ENCODE measurements at places on chromosomes 6 and 20.
A peak's percentile ranks its signal among the peaks of the same experiment; 100 is the strongest.

DNA sequence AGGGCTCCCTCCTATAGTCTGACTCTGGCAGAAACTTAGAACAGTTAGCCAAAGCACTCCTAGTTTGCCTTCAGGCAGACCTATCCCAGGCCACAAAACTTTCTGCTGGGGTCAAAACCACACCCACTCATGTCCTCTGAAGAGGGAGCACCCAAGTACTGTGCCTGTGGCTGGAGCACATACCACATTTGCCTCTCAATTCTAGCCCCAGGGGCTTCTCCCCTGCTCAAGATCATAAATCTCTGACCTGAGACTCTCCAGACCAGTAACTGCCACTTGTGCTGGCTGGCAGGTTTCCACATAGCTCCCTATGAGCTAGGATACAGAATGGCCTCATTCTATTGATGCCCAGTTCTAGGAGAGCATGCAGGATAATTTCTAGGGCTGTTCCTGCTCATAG, 781.0 kb downstream of the EYS start:
- H3K4me3 ChIP-seq: no peak overlapping the region
- no peak overlapping the region for H3K27ac ChIP-seq
- H3K27me3 ChIP-seq: no peaks in the 10 kb centered on the region

- H3K27ac ChIP-seq: no peak overlapping the region
- H3K4me1 ChIP-seq: no peaks in the 10 kb centered on the region
- H3K27me3 ChIP-seq: no peaks in the 10 kb centered on the region
- no peaks in the 10 kb centered on the region for H3K36me3 ChIP-seq
- DNase-seq: no peak
These were observed 11.0 kb upstream of the KHDC1L start for GRCh38 chr6:73236144-73236750.

- peak; percentile 89 for DNase-seq
- no peaks in the 10 kb centered on the region for H3K36me3 ChIP-seq
- peak within 1 kb of the TSS; percentile 92 for H3K27ac ChIP-seq
- peak within 1 kb of the TSS; percentile 93 for H3K4me3 ChIP-seq
These were observed at the start of gene EHMT2 for GRCh38 chr6:31897612-31898382. TSS of gene EHMT2 (minus strand) at chr6:31897698. CDS start at chr6:31897677, 21 bp downstream.

- no peaks in the 10 kb centered on the region for H3K27me3 ChIP-seq
- H3K36me3 ChIP-seq: no peaks in the 10 kb centered on the region
- DNase-seq: no peak
- H3K4me3 ChIP-seq: no peak overlapping the region
These were observed 70.9 kb downstream of the SCAND1 start for GRCh38 chr20:35883336-35883777.

- H3K27me3 ChIP-seq: no peaks in the 10 kb centered on the region
- DNase-seq: no peak
- H3K36me3 ChIP-seq: no peaks in the 10 kb centered on the region
- H3K27ac ChIP-seq: no peak overlapping the region
- no peaks in the 10 kb centered on the region for H3K4me1 ChIP-seq
These were observed 1044.7 kb downstream of the KIF16B start for GRCh38 chr20:15528391-15529111.

GRCh38 chr20:63433756-63434531, 38.5 kb downstream of the KCNQ2 start:
- H3K36me3 ChIP-seq: no peaks in the 10 kb centered on the region
- no peak overlapping the region for H3K4me3 ChIP-seq
- H3K27ac ChIP-seq: no peak overlapping the region
- no peaks in the 10 kb centered on the region for H3K4me1 ChIP-seq
- no peak for DNase-seq

- H3K27ac ChIP-seq: no peak overlapping the region
- no peak overlapping the region for H3K4me3 ChIP-seq
- H3K36me3 ChIP-seq: no peaks in the 10 kb centered on the region
These were observed 143.6 kb upstream of the ZNF184 start for GRCh38 chr6:27616328-27617045.

GRCh38 chr6:166999145-166999883, at the start of gene CEP43:
TSS of gene CEP43 (plus strand) at chr6:166999397. CDS start at chr6:166999413, 16 bp downstream.
- H3K36me3 ChIP-seq: no peaks in the 10 kb centered on the region
- H3K27me3 ChIP-seq: no peaks in the 10 kb centered on the region
- H3K4me3 ChIP-seq: peak within 1 kb of the TSS; percentile 99
- peaks cover 20% of the 10 kb centered on the region for H3K4me1 ChIP-seq

- no peak overlapping the region for H3K27ac ChIP-seq
- peaks cover 92% of the 10 kb centered on the region for H3K27me3 ChIP-seq
- H3K4me3 ChIP-seq: no peak overlapping the region
- no peaks in the 10 kb centered on the region for H3K36me3 ChIP-seq
These were observed 10.8 kb upstream of the POU3F2 start for GRCh38 chr6:98823428-98824161.

- no peaks in the 10 kb centered on the region for H3K27me3 ChIP-seq
- no peak for DNase-seq
- no peak overlapping the region for H3K4me3 ChIP-seq
- H3K27ac ChIP-seq: no peak overlapping the region
- no peaks in the 10 kb centered on the region for H3K36me3 ChIP-seq
- H3K4me1 ChIP-seq: no peaks in the 10 kb centered on the region
These were observed 142.0 kb upstream of the GMDS start for GRCh38 chr6:2387445-2387844.

DNA sequence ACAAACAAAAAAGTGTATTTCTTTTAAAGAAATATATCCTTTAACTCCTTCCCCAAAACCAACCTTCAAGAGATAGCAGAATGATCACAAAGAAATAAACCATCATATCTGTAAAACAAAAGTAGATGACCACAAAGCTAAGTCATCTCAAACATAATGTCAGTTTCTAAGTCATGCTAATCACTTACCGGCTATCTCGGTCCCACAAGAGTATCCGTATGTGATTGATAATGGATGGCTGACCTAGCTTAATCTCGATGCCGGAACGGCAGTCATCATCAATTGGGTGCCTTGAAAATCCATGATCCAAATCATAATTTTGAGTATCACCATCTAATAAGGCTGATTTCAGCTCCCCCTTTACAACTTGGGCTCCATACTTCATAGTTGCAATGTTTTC, 59.7 kb downstream of the BTBD9 start:
- no peak overlapping the region for H3K4me3 ChIP-seq
- no peaks in the 10 kb centered on the region for H3K36me3 ChIP-seq
- no peaks in the 10 kb centered on the region for H3K27me3 ChIP-seq
- no peaks in the 10 kb centered on the region for H3K4me1 ChIP-seq

- no peak overlapping the region for H3K4me3 ChIP-seq
- DNase-seq: no peak
- no peaks in the 10 kb centered on the region for H3K36me3 ChIP-seq
- peaks cover 18% of the 10 kb centered on the region for H3K4me1 ChIP-seq
- no peak overlapping the region for H3K27ac ChIP-seq
- H3K27me3 ChIP-seq: peaks cover 94% of the 10 kb centered on the region
These were observed 38.7 kb downstream of the NCR2 start for GRCh38 chr6:41373919-41374617.

DNA sequence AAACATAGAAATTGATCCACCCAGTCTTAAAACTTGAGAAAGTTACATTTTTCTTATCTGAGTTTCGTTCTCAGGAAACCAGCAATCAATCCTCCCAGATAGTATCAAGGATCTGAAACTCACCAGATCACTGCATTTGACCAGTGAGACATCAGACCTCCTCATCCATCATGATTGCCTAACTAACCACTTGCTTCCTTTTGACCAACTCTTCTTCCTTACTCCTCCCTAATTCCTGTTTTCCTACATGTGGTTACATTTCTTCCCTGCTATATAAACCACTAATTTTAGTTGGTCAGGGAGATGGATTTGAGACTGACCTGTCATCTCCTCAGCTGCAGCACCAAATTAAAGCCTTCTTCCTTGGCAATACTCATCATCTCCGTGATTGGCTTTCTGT, 357.1 kb upstream of the POU3F2 start:
- H3K27ac ChIP-seq: no peak overlapping the region
- no peak overlapping the region for H3K4me3 ChIP-seq
- H3K36me3 ChIP-seq: no peaks in the 10 kb centered on the region
- no peak for DNase-seq
- no peaks in the 10 kb centered on the region for H3K4me1 ChIP-seq

GRCh38 chr6:71537717-71538116, 249.1 kb downstream of the OGFRL1 start:
- H3K27me3 ChIP-seq: no peaks in the 10 kb centered on the region
- no peak for DNase-seq
- H3K4me3 ChIP-seq: no peak overlapping the region
- H3K27ac ChIP-seq: no peak overlapping the region
- H3K36me3 ChIP-seq: no peaks in the 10 kb centered on the region

GRCh38 chr20:31803552-31804291, 15.4 kb upstream of the MYLK2 start:
- H3K27ac ChIP-seq: no peak overlapping the region
- no peaks in the 10 kb centered on the region for H3K4me1 ChIP-seq
- H3K4me3 ChIP-seq: no peak overlapping the region
- no peaks in the 10 kb centered on the region for H3K36me3 ChIP-seq

GRCh38 chr6:130381459-130382380, 15.9 kb downstream of the TMEM200A start:
- H3K4me3 ChIP-seq: no peak overlapping the region
- peaks cover 28% of the 10 kb centered on the region for H3K4me1 ChIP-seq
- no peaks in the 10 kb centered on the region for H3K27me3 ChIP-seq
- no peaks in the 10 kb centered on the region for H3K36me3 ChIP-seq
- DNase-seq: no peak
- no peak overlapping the region for H3K27ac ChIP-seq

DNA sequence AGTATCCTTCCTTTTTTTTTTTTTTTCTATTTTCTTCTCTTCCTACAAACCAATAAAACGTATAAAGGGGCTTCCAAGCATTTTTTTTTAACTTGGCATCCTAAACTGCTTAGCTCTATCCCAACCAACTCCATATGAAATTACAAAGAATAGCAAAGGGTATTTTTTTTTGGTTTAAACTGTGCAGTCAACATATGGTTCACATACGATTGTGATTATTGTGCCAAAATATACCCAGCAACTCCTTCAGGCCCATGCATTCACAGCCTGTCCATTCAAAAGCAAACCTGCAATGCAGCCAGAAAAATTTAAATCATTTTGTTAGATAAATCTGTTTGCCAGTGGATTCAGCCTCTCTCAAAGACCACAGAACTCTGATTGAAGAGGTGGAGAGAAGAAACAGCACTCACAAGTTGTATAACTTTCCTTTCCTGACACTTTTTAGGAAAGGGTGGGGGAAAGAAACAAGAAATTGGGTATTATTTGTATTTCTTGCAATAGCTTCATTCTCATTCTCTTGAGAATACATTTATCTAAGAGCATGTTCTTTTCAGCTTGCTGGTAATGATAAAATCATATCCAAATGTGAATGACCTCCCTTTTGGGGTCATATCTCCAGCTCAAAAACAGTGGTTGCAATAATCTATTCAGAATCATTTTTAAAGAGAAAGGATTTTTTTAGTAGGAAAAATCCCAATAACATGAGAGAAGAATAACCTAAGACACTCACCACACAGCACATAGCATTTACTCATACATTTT, 701.3 kb upstream of the CHD6 start:
- H3K4me3 ChIP-seq: no peak overlapping the region
- H3K27ac ChIP-seq: no peak overlapping the region
- no peaks in the 10 kb centered on the region for H3K4me1 ChIP-seq
- no peak for DNase-seq

GRCh38 chr20:51121901-51122412, 99.0 kb upstream of the KCNG1 start:
- DNase-seq: no peak
- H3K4me3 ChIP-seq: no peak overlapping the region
- no peaks in the 10 kb centered on the region for H3K27me3 ChIP-seq
- peaks cover 14% of the 10 kb centered on the region for H3K4me1 ChIP-seq
- no peaks in the 10 kb centered on the region for H3K36me3 ChIP-seq
- no peak overlapping the region for H3K27ac ChIP-seq

DNA sequence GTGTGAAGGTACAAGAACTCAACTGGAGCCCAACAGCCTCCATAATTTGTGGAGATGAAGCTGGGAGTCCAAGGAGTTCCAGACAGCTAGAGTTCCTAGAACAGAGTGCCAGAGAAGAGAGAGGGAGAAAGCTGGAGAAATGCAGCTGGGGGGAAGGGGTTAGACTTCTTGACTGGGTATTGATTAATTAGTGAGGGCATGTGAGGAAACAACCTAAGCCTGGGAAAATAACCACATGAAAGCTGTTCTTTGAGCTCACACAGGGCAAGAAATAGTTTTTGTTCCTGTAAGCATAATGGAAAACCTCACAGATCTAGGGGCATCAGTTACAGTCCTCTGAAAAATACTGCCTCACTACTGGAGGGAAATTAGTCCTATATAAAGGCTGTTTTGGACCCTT, 230.5 kb upstream of the FKBP1C start:
- H3K4me1 ChIP-seq: no peaks in the 10 kb centered on the region
- no peak for DNase-seq
- no peaks in the 10 kb centered on the region for H3K27me3 ChIP-seq
- H3K36me3 ChIP-seq: no peaks in the 10 kb centered on the region
- no peak overlapping the region for H3K4me3 ChIP-seq

- H3K27ac ChIP-seq: no peak overlapping the region
- no peak overlapping the region for H3K4me3 ChIP-seq
- DNase-seq: no peak
These were observed 68.2 kb downstream of the TBX18 start for GRCh38 chr6:84696166-84696565.

DNA sequence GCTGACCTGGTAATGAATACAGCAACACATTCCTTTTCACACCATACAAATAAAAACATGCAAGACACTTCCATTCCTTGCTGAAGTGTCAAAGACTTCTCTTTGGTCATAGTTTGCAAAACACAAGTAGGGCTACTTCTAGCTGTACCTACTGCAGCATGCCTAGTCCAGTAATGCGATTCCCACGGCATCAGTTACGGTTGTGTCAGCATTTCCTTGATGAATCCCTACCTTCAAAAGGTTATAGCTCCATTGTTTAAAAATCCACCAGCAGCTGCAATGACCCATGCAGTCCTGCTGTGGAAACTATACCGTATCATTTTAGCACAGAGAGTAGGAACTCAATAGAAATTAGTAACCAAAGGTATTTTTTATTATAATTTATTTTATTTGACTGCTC, 1371.5 kb downstream of the EPHA7 start:
- no peak overlapping the region for H3K27ac ChIP-seq
- no peaks in the 10 kb centered on the region for H3K36me3 ChIP-seq
- no peak for DNase-seq

GRCh38 chr6:11552442-11552841, 14.9 kb downstream of the TMEM170B start:
- H3K36me3 ChIP-seq: no peaks in the 10 kb centered on the region
- no peak overlapping the region for H3K4me3 ChIP-seq
- no peaks in the 10 kb centered on the region for H3K4me1 ChIP-seq
- no peaks in the 10 kb centered on the region for H3K27me3 ChIP-seq

DNA sequence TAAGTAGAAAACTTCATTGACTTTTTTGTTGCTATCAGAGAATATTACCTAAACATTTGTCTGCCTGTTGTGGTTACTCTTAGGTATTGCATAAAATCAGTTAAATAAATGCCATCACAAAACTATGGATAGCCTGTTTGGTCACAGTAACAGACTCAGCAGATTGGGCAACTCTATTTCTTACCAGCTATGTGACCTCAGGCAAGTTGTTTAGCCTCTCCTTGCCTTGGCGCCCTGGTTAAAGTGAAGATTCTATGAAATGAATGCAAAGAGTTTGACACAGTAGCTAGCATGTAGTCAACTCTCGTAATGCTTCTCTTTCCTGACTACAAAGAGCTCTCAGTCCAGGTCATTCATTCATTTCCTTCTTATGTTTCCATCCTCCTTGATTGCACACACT, 82.5 kb upstream of the ID4 start:
- no peaks in the 10 kb centered on the region for H3K36me3 ChIP-seq
- no peaks in the 10 kb centered on the region for H3K4me1 ChIP-seq
- DNase-seq: no peak
- no peak overlapping the region for H3K4me3 ChIP-seq
- no peaks in the 10 kb centered on the region for H3K27me3 ChIP-seq

Data from transverse colon (tissue), 4 donors.